Nephron progenitor cell (in vitro differentiated cells): ENCODE measurements at places on chromosomes 16 and 17.
A peak's percentile ranks its signal among the peaks of the same experiment; 100 is the strongest.

- no peak for DNase-seq
Observed at GRCh38 chr16:29665294-29666077, 2.4 kb downstream of the SPN start.

- DNase-seq, result no peak
Observed at GRCh38 chr16:10995565-10995964, 51.2 kb downstream of the CLEC16A start.

GRCh38 chr17:630801-631200, 83.8 kb downstream of the VPS53 start:
- no peak for DNase-seq

DNA sequence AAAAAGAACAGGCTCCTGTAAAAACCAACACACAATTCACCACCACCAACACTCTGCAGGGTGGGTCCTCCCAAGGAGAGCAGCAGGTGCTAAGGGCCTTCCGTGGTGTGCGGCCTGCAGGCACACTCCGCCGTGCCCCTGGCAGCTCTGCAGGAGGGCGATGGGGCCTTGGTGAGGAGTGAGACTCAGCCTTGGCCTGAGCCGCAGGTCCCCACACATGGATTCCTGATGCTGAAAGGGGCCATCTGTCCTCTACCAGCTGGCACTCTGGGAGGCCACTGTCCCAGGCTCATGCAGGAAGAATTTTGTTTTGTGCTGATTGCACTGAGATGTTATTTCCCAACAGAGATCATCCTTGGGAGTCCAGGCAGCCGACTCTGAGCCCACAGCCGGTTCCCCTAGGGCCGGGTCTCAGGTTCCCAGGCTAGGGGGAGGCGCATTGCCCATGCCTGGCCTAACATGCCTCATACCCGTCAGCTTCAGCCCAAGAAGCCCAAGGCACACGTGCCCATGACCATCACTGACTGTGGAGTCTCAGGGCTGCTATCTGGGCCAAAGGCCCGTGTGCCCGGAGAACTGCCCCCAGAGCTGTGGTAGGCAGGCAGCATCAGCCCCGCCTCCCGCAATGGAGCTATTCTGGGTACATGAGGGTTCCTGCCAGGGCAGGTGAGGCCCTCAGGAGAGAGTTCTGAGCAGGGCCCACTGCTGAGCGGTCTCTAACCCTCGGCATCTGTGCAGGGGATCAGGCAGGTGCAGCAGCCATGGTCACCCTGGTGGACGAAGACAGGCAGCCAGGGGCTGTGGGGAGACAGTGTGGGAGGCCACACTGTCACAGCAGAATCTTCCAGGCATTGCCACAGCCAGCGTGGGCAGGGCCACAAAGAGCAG, 97.9 kb upstream of the ZNF469 start:
- DNase-seq, result no peak

GRCh38 chr16:14629919-14630619, at the start of gene PARN:
Gene PARN, minus strand, starts transcription at chr16:14630260. Its CDS starts 135 bp downstream, at chr16:14630125.
- peak; percentile 99 for DNase-seq
